ENCODE measurements at places on chromosomes 5 and 9.

- DNase-seq: no peak
These were observed 41.3 kb upstream of the HSPA9 start for GRCh38 chr5:138616508-138616907.

GRCh38 chr9:138063785-138064184, 186.2 kb downstream of the CACNA1B start:
- DNase-seq: no peak

DNA sequence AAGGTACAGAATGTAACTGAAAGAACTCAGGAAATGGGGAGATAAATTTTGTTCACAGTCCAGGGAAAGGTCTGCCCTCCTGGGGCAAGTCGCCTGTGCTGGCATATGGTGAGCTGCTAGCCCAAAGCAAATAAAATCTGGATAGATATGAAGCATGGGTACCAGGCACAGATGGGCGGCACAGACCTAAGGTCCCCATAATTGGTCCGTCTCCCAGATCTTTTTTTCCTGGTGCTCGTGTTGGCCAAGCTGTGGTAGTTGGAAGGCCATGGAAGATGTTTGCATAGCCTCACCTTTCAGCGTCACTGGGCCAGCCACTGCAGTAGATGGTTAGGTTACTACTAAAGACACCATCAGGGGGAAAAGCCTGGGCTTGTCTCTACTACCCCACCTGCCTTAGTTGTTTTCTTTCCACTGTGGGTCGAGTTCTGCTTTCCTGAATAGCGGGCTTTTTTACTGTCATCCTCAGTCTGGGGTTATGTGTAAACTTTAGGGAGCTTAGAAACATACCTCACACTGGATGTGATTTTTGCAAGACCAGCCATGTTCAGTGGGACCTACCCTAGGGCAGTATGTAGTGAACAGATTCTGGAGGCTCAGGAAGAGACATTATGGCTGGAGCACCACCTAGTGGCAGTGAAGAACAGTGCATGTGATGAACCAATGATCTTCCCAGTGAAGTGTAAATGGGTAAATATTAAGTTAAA, 24.2 kb upstream of the GLRX start:
- DNase-seq: peak; percentile 72

DNA sequence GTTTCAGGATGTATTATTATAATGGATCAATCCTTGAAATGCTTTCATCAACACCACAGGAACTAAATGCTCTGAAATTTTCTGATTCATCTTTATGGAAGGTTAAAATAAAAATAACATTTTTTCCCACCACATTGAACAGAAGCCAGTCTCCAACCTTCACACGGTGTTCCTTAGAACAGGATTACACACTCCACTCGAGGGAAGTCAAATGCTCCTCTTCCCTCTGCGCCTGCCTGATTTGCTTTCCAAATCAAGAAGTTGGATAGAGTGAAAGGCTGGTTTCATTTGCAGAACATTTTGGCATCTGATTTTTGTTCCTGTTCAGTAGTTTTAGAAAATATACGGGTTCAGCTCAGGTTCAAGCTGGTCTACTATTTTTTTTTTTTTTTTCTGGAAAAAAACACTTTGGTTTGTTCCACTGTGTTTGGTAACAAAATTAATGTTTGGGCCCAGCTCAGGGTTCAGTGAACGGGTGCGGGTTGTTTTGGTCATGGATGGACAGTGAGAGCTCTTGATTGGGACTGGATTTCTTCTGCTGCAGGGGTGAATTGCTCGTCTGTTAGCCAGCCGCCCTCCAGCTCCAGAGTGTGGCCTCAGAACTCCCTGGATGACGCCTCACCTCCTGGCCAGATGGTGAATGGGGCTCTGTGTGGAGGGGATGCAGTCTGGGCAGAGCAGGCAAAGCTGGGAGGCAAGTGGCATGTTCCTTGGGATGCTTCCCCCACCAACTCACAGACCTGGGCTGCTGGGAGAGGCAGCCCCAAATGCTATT, 82.4 kb upstream of the STC2 start:
- no peak for DNase-seq

DNA sequence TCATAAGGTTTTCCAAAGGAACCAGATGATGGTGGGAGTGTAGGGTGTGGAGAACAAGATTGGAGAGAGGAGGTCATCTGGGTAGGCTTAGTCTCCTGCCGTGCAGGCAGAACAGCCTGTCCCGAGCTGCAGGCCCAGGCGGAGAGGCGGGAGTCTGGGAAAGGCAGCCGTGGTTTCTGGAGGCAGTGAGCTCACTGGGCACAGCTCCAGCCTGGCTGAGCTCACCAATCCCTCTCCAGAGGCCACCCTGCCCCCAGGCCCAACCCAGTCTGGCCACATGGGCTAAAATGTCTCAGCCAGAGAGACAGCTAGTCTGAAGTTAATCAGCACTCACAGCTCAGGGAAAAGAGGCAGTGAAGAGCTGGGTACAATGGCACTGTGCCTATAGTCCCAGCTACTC, 12.3 kb downstream of the P4HA2 start:
- no peak for DNase-seq
